Stimulated activated CD4-positive, alpha-beta T cell treated with anti-CD3 and anti-CD28 coated beads, Interleukin-15, amount 100 ng/mL, for 24 hours (primary cell): ENCODE measurements at places on chromosomes 7 and 10.
A peak's percentile ranks its signal among the peaks of the same experiment; 100 is the strongest.

- DNase-seq: no peak
Measured at GRCh38 chr7:157930441-157930840, 593.6 kb downstream of the DNAJB6 start.

- peak; percentile 52 for DNase-seq
Measured at GRCh38 chr10:110279407-110279986, 25.2 kb downstream of the SMNDC1 start.

DNA sequence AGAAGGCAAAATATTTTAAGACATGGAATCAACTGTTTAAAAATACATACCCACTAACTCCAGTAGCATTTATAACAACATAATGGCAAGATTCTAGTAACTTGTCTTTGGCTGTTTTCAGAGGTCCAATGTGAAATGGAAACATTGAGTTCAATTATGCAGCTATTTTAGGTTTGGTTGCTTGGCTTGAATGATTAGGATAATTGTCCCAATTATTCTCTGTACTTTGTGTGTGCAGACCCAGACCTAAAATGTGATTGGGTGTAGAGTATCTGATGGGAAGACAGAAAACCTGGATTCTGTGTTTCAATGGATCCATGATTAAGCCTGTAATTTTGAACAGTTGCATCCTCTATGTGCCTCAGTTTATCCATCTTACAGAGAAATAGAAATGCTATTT is 392.7 kb upstream of the NFE2L3 start:
- DNase-seq: no peak

DNA sequence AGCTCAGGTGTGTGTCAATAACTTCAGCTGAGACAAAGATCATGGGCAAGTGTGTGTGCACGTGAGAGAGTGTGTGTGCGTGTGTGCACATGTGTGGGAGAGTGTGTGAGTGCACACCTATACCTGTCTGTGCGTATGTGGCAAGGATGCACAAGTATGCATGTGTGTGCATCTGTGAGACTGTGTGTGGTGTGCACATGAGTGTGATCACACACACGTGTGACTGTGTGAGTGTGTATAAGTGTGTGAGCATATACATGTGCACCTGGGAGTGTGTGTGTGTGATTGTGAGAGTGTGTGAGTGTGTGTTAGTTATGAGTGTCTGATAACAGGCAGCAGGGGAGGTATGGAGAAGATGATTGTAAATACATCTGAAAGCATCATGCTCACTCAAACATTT is 657.3 kb upstream of the PFKP start:
- DNase-seq: no peak

GRCh38 chr10:30671026-30671616 is 41.6 kb upstream of the LYZL2 start:
- DNase-seq: peak; percentile 31

- no peak for DNase-seq
Measured at GRCh38 chr10:126640401-126640800, 30.1 kb downstream of the C10orf90 start.

DNA sequence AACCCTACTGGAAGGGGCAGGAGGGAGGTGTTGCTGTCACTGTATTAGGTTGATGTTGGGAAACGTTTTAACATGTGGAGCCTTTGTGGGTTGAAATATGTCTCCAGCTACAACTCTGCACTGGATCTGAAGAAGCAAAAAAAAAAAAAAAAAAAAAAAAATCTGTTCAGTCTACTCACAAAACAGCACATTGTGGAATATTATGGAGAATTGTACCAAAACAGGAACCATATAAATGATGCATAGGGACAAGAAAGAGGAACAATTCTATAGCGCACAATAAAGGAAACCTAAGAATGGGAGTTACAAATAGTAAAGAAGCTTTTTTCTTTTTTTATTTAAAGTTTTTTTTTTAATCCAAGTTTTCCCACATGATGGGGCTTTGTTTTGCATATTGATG is 63.8 kb downstream of the CCSER2 start:
- DNase-seq: no peak

- no peak for DNase-seq
Measured at GRCh38 chr10:14753441-14753840, 21.3 kb downstream of the FAM107B start.

DNA sequence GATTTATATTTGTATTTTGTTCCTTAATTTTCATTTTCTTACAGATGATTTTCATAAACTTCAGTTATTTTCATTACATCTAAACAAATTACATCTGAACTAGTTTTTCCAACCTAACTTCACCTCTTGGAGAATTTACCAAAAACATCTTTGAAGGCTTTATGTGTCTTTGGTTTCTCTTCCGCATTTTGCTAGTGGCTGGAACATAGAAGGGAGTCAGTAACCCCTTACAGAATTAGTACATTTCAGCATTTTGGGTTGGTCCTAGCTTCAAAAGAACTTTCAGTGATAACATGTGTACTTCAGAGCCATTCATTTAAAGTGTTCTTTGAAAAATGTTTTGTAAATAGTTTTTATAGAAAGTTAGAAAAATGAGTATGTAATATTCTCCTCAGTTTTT is 169.8 kb upstream of the MTPN start:
- DNase-seq: no peak

GRCh38 chr10:71878327-71879034 is 27.4 kb upstream of the PSAP start:
- DNase-seq: peak; percentile 28

DNA sequence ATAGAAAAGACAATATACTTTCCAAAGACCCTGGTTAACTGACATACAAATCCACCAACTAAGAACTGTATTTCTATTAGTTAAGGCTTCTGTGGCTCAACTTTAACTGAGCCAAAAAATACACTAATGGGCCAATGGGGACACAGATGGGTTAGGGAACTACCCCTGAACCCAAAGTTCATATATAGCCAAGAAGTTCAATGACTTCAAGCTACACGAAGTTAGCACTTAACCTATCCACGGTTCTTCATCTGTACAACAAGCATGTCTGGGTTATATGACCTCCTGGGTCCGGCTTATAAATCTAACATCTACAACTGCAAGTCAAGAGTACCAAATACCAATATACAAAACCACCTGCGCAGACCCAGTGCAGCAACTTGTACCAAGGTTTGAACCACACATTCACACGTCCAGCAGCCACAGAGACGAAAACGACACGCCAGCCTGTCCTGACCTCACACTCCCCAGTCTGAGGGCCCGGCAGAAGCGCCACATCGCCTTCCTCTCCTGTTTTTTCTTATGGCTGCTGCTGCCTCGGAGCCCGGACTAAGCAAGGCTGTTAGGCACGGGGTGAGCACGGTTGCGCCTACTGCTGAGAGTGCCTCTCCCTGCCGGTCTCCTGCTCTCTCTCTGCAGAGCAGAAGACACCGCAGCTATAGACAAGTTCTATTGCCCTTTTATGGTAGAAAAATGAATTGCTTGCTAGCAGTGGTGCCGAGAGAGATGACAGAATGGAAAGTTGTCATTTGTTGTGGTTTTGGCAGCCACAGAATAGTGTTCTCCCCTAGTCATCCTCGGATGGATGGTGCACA is 86.3 kb downstream of the RNF216 start:
- DNase-seq: peak; percentile 77

DNA sequence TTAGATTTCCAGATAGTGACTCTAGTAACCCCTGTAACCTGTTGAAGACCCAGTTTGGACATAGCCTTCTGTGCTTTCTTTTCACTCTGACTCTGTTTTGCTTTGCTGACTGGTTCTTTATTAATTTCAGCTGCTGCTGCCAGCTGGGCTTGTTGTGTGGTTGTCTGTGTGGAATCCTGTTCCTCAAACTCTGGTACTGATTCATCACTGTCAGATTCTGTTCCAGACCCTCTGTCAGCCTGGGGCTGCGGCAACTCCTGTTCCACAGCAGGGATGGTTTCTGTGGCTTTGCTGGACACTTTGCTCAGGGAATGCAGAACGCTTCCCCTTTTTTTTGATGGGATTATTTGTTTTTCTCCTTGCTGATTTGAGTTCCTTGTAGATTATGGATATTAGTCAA is 104.9 kb downstream of the SEC23IP start:
- DNase-seq: no peak

GRCh38 chr7:76340617-76341131 is 18.1 kb downstream of the YWHAG start:
- DNase-seq: no peak

DNA sequence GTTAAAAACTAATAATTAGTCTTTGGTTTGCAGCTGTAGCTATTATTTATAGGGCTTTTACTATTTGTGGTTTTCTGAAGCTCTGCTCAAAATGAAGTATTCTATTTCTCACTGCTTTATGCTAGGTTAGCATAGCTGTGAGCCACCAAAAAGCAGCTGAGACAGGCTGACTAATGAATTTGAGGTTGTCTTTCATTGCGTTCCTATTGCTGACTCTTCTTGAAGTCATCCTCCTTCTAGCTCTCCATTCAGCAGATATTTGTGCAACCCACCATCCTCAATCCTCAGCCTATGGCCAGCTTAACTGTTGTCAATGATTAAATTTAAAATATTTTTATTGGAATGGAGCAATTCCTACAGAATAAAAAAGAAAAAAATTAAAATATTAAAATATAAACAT is 2.1 kb upstream of the RALA start:
- no peak for DNase-seq

GRCh38 chr10:101091546-101092290 is 29.9 kb downstream of the KAZALD1 start:
- DNase-seq: no peak
